ENCODE measurements at places on chromosomes 2 and 18.

DNA sequence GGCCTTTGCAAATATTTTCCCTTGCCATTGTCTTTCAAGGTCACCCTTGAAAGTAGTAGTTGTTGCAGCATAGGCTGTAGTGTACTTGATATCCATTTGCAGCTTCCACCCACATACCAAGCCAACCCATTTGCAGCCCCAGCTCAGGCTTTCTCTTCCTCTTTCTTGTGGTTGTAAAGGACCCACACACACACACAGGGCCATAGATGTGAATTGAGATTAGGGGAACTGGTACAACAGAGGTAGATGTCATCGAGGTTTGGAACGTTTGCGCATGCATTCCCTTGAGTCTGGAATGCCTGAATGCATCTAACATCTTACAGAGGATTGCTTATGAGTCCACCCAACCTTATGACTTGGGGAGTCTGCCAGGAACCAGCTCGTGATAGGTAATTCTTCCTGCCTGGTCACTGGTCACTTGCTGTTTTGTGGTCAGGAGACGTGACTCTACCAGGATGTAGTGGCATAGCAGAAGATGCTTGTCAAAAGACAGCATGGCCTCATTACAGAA, 91.9 kb downstream of the MRPS9 start:
- no peak for DNase-seq

DNA sequence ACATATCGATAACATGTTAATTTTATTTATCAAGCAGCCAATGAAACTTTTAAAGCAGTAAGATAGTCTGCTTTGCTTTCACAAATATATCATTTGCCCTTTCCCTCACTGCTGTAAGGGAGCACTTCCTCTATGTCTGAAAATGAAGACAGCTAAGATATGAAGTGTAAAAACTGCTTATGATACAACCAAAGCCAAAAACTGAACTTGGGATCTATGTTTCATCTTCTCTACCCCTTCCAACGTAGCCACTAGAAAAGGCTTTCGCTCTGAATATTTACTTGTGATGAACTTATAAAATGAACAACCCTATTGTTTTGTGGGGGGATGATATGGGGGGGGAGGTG, 140.3 kb downstream of the TCF4 start:
- no peak for DNase-seq

GRCh38 chr2:120857422-120857821, 121.8 kb downstream of the GLI2 start:
- DNase-seq: no peak

- DNase-seq: no peak
These were observed 30.4 kb downstream of the CYTIP start for GRCh38 chr2:157413326-157414035.

- peak; percentile 91 for DNase-seq
These were observed 404.3 kb downstream of the XIRP2 start for GRCh38 chr2:167292430-167293171.

- DNase-seq: peak; percentile 13
These were observed 22.0 kb downstream of the KCNF1 start for GRCh38 chr2:10933700-10934225.

GRCh38 chr2:36960005-36960675, 6.2 kb downstream of the STRN start:
- no peak for DNase-seq

DNA sequence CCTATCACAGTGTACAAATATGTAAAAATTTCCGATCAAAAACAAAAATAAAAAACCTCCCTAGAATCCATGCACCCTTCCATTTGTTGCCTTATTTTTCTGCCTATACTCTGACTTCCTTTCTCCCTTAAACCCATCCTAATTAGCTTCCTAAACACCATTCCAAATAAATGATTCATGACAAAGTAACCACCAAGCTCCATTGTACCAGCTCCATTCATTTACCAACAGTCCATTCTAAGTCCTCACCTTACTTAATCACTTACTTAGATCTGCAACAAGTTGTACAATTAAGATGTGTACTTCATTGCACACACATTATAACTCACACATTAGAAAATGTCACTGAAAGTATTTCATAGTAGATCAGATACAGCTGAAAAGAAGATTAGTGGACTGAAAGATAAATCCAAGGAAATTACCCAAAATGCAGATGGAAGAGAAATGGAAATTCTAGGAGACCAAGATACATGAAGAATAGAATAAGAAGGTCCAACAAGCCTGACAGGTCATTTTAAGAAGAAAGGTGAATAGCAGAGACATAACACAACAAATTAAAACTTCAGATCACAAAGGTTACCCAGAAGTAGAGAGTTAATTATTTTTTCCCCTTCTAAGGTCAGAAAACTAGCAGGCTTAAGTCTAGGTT, 154.6 kb downstream of the DYM start:
- DNase-seq: peak; percentile 31

DNA sequence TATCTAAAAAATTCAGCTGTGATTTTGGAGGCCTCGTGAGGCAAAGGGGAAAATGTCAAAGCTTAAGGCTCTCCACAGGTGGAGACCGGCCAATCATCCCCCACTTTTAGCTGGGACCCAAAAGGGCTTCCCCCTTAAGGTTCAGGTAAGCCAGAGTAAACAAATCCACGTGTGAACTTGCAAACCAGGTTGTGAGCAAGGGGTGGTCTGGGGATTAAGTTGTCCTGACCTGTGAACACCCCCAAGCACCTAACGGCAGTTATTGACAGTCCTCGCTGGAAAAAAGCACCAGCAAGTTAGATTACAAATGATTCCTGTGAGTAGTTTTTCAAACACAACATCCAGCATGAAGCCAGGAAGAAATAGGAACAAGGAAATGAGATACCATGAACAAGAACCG, 42.9 kb downstream of the MYO7B start:
- no peak for DNase-seq

DNA sequence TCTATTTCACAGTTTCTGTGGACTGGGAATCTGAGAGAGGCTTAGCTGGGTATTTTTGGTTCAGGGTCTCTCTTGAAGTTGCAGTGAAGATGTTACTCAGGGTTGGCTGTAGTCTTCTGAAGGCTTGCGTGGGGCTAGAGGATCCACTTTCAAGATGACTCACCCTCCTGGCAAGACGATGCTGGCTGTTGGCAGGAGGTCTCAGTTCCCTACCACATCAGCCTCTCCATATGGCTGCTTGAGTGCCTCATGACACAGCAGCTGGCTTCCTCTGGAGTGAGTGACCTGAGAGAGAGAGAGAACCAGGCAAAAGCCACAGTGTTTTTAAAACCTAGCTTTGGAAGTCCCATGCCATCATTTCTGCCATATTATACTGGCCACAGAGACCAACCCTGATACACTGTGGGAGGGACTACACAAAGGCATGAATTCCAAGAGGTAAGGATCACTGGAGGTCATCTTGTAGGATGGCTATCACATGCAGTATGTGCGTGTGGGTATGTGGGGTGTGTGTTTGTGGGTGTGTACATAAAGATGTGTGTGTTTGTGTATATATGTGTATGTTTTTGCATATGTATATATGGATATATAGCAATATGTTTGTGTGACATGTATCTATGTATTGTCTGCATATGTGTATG, 25.1 kb downstream of the DNPEP start:
- peak; percentile 98 for DNase-seq

GRCh38 chr18:6328621-6329010, 86.1 kb downstream of the L3MBTL4 start:
- no peak for DNase-seq

DNA sequence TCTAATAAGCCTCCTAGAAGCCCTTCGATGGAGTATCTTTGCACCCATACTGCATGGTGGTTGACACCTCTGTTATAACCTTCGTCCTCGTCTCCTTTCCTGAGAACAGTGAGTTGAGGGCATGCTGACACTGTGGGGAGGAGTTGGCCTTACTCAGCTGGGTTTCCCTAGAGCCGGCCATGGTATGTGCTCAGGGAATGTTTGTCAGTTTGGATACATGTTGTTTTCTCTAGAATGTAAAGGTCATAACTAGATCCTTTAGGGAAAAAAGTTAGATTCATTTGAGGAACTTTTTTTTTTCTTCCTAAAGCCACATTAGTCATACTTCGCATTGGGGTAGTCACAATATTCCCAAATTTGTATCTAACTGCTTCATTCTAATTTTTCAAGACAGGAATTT, 106.0 kb upstream of the FOSL2 start:
- peak; percentile 84 for DNase-seq

All from EH (cell line).